ENCODE measurements at places on chromosomes 2 and 18.
A peak's percentile ranks its signal among the peaks of the same experiment; 100 is the strongest.

DNA sequence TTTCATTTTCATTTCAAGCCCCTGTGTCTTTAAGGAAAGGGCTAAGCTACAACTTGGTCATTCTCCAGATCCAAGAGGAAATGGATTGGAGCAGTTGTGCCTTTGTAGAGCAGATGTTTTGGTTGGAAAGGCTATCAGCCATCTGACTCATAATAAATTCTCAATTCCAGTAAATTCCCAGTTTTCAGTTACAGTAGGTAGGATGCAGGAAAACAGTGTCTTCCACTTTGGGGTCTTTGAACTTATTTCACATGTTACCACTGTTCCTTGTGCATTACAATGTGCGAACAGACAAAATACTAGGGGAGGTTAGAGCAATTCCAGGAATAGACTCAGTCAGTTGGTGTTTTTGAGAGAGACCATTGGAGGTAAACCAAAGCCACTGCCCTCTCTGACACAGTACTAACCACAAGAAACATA lies 211.9 kb downstream of the BABAM2 start:
- DNase-seq: peak; percentile 72

GRCh38 chr2:37738266-37738885 lies 66.9 kb upstream of the CDC42EP3 start:
- DNase-seq: no peak

DNA sequence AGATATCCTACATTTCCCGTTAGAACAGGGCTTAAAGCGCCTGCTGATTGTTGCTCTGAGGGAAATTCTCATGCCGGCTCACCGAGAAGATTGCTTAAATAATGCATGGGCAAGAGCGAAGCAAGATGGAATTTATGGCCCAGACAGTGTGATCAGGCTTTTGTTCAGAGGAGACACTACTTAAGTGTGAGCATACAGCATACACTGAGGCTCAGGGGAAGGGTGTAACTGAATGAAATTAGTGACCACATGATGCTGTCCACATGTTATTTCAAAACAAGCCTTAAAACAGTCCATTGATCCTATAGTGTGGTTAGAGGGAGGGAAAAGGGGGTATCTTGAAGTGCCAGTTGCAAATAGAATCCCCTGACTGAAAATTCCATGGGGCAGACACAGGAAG lies 125.5 kb downstream of the RAPGEF4 start:
- no peak for DNase-seq

- DNase-seq: no peak
Observed at GRCh38 chr2:141940709-141941108, 190.1 kb downstream of the LRP1B start.

- no peak for DNase-seq
Observed at GRCh38 chr2:119448427-119449141, 16.9 kb downstream of the TMEM37 start.

DNA sequence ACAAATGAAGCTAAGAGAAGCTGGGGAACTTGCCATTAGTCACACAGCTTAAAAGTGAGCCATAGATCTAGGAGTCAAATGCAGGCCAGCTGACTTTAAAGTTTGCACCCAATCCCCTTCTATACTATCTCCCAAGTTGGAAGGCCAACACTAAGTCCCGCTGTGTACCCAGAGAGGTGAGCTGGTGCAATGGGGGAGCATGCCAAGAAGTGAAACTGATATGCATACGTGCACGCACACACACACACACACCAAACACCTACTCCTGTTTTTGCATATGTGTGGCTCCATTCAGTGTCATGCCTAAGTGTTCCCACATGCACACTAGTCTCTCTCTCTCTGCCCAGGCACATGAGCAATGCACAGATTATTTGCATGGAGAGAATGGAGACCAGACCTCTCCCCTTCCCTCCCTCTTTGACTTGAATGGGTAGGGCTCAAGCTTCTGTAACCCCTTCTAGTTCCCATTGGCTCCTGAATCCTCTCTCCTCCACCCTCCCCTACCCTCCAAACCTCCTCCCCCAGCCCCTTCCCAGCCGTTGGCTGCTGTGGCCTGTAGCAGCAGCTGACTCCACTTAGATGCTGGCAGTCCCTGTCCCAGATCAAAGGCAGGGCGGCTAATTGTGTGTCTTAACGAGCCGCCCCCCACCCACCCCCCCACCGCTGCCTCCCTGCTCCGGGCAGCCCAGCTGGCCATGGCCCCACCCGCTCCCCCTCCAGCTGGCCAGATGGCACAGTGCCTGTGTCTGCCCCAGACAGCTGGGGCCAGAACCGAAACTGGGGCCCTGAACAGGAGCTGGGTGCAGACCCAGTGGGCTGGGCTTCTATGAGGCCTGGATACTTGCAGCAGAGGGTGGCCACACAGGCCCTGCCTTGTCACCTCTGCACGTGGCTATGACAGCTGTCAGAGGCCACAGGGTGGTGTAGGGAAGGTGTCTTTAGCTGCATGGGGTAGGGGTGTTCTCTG lies 5.6 kb downstream of the WNT10A start:
- no peak for DNase-seq

GRCh38 chr18:12811191-12811950 lies 72.7 kb downstream of the PTPN2 start:
- DNase-seq: no peak

- DNase-seq: no peak
Observed at GRCh38 chr18:74288041-74288440, 3.7 kb downstream of the CYB5A start.

- no peak for DNase-seq
Observed at GRCh38 chr2:145593280-145593679, 1073.4 kb upstream of the ZEB2 start.

DNA sequence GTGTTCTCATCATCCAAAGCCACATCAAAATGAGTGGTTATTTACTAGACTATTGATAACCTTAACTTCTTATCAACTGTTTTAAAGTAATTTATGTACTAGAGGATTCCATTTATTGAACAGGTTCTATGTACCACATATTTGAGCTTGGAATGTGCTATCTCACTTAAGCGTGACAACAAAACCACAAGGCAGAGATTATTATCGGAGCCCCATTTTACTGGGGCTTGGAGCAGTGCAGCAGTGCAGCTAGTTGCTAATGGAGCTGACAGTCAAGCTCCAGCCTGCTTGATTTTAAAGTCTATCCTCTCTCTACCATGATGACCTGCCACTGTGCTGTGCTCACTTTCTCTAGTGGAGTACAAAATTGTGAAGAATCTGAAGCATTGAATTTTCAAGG lies 24.6 kb downstream of the GCG start:
- no peak for DNase-seq

GRCh38 chr2:232027530-232027929 lies 66.0 kb downstream of the DIS3L2 start:
- no peak for DNase-seq

DNA sequence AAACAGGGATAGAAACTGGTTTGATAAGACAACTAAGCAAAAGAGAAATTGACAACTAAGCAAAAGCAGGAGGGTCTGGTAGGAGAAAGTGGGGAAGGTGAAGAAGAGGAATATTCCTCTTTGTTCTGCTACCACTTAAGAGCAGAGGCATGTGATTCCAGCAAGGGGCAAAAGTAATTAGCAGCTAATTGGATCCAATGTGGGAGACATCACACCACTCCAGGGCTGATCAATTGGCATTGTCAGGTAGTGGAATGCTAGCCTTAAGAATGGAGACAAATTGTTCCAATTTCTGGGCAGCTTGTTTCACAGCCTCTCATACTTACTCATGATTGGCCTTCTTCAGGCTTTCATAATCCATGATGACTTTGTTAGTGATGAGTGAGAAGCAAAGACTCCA lies 547.1 kb upstream of the GCFC2 start:
- DNase-seq: no peak

DNA sequence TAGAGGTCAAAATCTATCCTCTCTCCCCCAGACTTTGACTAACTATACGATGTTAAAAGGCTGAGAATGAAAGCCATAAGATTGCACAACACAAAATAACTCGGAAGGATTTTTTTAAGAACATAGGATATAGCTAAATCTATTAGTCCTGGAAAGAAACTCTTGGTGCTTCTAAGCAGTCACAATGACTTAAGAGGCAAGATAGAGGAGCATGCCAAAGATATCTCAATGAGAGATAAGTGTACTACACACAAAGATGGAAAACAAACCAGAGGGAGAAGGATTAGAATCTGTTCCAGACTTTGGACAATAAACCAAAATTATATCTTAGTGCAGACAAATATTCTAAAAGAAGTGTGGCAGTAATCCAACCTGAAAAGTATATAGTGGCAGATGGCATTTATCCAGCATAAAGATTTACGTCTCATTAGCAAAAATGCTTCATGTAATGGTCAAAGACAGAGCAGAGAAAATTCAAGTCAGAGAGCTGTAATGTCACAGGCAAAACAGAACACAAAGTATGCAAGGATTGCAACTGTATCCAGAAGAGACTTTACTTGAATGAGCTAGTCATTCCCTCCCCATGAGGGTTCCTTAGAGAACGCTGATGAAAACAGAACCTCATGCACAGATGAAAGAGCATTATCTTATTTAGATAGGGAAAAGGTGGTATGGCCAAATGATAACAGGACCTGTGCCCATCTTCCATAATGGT lies 28.8 kb upstream of the EVA1A start:
- no peak for DNase-seq

DNA sequence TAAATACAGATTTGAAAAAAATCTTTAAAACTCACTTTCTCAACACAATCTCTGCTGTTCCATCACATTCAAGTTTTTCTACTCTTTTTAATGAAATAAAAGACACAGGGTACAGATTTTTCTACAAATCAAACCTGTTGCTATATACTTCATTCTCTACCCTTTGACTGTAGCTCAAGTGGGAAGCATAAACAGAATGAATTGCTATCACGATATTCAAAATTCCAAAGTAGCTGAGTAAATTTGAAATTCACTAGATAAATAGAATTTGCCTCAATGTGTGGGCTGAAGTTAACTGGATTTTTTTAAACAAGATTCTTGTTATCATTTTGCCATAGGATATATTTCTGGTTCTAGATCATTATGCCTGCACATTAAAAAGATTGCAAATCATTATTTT lies 185.9 kb downstream of the ZNF521 start:
- no peak for DNase-seq
